Stimulated activated naive CD8-positive, alpha-beta T cell treated with anti-CD3 and anti-CD28 coated beads, Interleukin-15, Interleukin-2, amounts not matched to agents 100 U/mL and 50 U/mL, for 24 hours (primary cell): ENCODE measurements at places on chromosomes 3 and 15.

GRCh38 chr3:64987726-64988125, 299.9 kb upstream of the ADAMTS9 start:
- DNase-seq: no peak

DNA sequence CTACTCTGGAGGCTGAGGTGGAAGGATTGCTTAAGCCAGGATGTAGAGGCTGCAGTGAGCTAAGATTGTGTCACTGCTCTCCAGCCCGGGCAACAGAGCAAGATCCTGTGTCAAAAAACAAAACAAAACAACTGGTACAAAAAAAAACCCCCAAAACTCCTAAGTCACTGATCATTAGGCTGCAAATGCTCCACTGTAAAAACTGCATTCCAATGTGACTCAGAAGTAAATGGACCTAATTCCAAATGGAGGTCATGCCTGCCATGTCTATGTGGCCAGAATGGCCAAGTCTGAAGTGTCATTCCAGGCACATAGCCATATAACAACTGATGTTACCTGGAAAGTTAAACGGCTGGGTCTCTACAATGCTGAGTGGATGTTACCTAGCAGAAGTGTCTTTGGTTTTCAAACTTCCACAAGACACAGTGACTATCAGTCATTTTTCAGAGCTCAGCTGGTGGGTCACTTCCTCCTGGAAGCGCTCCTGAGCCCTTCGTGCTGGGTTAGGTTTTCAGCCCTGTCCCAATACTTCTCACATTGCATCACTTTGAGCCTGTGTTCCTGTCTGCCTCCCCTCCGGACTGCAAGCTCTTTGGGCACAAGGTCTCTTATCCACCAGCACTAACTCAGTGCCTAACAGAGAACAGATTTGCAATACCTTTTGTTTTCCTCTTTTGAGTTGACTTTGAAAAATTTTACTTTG, 10.6 kb downstream of the FSTL1 start:
- no peak for DNase-seq

DNA sequence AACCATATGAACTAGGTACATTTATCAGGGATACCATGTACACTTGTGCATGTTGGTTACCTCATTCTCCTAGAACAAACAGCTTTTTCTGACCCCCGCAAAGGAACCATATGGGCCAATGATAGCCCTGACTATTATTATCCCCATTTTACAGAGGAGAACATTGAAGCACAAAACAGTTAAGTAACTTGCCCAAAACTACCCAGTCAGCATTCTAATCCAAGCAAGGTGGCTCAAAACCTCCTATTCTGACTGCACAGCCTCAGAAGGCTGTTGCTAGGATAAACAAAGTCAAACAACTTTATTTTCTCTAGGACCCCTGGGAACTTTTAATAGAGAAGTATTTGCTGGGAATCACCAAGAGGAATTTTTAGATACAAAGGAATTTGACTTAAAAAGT, 36.7 kb downstream of the CFAP44 start:
- DNase-seq: no peak

GRCh38 chr15:77589839-77590238, 42.9 kb downstream of the LINGO1 start:
- DNase-seq: no peak

- no peak for DNase-seq
Observed at GRCh38 chr3:115087512-115087911, 59.6 kb downstream of the ZBTB20 start.

GRCh38 chr3:10185804-10186762, 21.4 kb downstream of the IRAK2 start:
- DNase-seq: no peak

DNA sequence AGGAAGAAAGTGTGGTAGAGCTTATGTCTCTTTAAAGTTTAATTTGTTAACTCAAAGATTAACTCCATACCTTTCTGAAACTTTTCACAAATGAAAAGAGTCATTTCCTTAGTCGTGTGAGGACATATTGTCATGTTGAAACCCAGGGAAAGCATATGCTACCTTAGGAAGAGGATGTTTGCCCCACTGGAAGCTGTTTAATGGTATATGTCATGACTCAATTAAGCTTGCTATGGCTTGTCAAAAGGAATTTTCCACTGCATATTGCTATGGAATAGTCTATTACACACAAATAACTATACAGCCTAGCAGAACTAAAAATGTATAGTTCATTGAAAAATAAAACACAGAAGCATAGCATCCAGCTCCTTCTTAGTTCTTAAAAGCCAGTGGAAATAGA, 69.9 kb downstream of the NSUN3 start:
- no peak for DNase-seq

DNA sequence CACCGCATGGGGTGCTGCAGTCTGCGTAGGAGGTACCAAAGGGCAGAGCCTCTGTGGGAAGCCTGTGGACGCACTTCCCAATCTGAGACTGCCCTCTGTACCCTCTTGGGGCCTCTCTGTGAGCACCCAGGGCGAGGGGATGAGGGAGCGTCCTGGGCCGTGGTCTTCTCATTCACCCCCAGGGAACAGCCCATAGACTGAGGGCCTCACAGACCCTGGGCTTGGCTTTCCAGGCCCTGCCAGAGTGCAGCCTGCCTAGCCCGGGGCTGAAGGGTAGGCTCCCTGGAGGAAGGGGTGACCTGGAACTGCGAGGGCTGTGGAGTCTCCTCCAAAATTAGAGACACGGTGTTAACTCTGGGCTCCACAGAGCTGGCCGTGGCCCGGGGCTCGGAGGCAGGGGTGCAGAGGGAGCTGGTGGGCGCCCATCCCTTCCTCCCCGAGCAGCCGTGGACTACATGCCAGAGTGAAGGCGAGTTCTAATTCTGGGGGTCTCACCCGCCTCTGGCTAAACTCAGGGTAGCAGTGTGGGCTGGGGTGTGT, 468 bp upstream of the SPTBN5 start:
- no peak for DNase-seq

GRCh38 chr15:73009066-73010056, 42.9 kb upstream of the NEO1 start:
- no peak for DNase-seq

- DNase-seq: no peak
Observed at GRCh38 chr3:112482675-112483074, 16.6 kb downstream of the BTLA start.

- DNase-seq: no peak
Observed at GRCh38 chr15:71511796-71512681, 298.3 kb upstream of the NR2E3 start.

- DNase-seq: no peak
Observed at GRCh38 chr3:142889212-142890014, 530 bp upstream of the PCOLCE2 start.

DNA sequence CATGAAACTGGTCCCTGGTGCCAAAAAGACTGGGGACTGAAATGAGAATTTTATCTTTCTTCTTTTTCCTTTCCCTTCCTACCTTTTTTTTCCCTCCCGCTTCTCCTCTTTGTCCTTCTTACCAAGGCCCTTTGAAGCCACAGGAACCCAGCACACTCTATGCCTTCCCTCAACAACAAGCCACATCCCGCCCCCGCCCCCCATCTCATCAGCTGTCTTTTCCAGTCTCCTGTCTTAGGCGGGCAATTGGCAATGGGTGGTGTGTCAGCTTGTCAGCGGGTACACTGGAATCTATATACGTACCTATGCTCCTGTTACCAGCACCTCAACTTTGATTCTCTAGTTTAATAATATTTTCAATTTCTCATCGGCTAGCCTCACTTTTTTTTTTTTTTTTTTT, 56.3 kb upstream of the CHD2 start:
- no peak for DNase-seq

- DNase-seq: no peak
Observed at GRCh38 chr3:72150634-72151412, 365.9 kb upstream of the PROK2 start.

DNA sequence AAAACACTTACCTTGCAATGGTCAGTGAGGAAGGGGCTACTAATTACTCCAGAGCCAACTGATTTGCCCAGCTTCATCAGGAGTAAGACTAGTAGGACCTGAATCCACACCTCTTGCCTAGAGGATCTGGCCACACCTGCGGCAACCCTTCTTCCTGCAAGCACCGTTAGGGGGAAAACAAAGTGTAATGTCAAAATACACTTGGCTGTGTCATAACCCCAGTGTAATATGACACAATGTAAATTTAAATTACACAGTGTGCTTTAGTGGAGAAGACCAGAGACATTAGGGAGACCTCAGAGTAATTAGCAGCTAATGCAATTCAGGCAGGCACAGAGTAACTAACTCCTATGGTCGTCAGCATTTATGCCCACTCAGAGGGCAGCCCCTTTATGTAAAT, 308.5 kb upstream of the ARRDC4 start:
- DNase-seq: no peak

- DNase-seq: peak; percentile 15
Observed at GRCh38 chr3:133663569-133664313, 2.0 kb upstream of the TOPBP1 start.

GRCh38 chr3:108897883-108898282, 55.8 kb downstream of the GUCA1C start:
- no peak for DNase-seq
